ENCODE measurements at places on chromosomes 16 and 17. TPM values are rescaled to one million over a fixed set of nuclear protein-coding genes. Genes with fewer than 3 reads are reported as not detected.
A peak's percentile ranks its signal among the peaks of the same experiment; 100 is the strongest.

DOC2B gene
- total RNA-seq = not detected

GRCh38 chr17:13735861-13736260 lies 134.1 kb upstream of the HS3ST3A1 start:
- DNase-seq = no peak

- DNase-seq = peak; percentile 44
Observed at GRCh38 chr16:58409316-58409973, 17.2 kb downstream of the GINS3 start.

DNA sequence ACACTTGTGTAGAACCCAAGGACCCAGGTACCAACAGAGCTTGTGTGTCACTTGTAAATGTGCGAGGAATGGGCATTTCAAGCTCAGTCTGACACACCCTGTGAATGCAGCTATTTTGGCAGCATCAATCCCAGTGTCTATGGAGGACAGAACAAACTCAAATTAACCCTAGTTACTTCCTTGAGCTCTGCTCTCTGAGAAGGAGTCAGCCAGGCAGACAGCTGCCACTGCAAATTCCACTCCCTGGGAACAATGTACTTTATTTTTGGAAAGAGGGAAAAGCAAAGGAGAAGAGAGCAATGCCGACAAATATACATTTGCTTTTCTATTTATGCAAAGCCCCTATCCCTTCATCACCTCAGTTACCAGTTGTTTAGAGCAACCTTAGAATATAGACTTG lies 48.4 kb upstream of the NOG start:
- DNase-seq = peak; percentile 10

GRIN2A gene
- total RNA-seq = not detected

CLEC10A gene
- total RNA-seq = not detected

DNA sequence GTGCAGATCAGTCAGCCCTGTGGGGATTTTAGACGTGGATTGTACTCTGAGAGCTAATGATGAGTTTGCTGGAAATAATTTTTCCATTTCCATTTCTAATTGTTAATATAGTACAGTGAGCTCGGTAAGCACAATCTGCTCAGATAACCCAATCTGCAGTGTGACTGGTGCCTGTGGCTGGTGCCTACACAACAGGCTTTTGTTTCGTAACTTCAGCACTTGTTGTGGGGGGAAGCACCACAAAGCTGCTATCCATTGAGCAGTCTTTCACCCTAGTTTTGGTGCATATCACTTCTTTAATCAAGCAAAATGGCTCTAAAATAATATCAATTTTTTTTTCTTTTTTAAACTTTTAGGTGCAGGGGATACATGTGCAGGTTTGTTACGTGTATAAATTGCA lies 534.9 kb upstream of the HSBP1 start:
- DNase-seq = no peak

DNA sequence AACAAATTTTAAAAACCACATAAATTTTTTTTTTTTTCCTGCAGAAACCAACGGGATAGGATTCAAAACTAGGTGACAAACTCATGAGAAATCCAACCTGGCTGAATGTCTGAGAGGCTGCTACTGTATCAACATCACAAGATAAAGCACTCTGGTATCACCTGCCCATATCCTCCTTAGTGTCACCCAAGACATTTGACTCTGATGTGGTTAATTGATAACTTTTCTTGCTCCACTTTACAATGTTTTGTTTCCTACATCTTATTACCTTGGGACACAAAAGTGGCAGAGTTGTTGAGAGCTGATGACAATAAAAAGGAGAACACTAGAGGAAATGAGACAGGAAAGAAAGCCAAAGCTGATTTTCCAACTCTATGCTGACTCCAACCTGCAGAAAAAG lies 4.0 kb upstream of the FBXL20 start:
- no peak for DNase-seq

All from LHCN-M2 (cell line).